ENCODE measurements at places on chromosomes 16 and 17.

- DNase-seq: no peak
Observed at GRCh38 chr16:81238296-81239011, at the start of gene BCO1. Gene BCO1 (plus strand): TSS chr16:81238689. CDS start chr16:81238909, 220 bp downstream.

DNA sequence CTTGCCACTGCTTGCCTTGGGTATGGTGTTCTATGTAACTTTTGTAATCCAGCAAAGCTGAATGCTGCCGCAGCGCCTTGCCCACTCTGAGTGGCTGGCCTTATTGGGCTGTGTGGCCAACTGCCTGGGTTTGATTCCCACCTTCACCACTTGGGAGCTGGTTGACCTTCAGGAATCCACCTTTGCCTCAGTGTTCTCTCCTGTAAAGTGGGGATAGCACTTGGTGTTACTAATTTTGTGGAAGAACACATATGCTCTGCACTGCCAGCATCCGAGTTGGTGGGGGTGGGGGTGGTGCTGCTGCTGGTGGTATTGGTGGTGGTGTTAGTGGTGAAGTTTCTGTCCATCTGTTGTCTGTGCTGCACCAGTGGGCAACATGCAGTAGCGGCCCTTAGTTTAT, 32.8 kb downstream of the AKAP1 start:
- no peak for DNase-seq

DNA sequence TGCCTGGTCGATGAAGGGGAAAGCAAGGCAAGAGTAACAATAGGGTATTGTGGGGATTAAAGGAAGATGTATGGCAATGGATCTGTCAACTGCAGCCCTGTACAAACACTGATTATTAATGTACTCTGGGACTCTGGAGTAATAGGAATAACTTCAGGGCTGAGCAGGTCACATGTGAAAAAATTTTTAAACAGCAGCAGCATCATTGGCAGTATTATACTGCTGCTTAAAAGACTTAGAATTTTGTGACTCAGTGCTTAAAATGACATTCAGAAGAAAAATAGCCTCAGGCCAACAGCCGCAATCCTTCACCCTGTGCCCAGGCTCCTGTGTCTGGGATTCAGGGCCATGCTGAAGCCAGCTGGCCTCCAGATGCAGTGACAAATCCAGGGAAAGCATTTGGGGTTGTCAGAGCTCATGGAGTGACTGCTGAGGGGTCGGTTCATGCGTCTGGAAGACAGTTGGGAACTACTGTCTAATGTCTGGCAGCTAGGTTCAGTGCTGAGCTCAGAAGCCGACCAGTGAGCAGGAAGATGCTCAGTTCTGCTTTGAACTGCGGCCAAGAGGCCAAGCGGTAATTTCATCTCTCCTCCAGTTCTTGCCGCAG, 22.2 kb downstream of the TEX2 start:
- DNase-seq: peak; percentile 50

- no peak for DNase-seq
Observed at GRCh38 chr17:66939461-66940114, 24.9 kb upstream of the CACNG4 start.

DNA sequence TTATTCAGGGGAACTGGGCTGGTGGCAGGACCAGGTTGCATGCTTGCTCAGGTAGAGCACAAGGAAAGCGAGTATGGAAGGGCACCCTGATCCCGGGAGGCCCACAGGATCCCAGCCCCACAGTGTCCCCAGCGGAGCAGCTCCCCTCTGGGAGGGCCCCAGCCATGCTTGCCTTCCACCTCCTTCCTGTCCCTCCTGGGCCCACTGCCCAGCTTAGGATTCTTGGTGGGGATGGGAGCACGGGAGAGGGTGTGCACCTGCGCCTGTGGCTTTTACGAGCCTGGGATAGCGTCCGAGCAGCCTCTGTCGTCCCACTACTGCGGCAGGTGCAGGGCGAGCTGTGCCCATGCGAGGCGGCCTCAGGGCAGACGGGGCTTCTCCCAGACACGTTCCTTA, 114.5 kb downstream of the BANP start:
- no peak for DNase-seq

GRCh38 chr17:80270104-80270503, 9.5 kb downstream of the RNF213 start:
- DNase-seq: peak; percentile 29

DNA sequence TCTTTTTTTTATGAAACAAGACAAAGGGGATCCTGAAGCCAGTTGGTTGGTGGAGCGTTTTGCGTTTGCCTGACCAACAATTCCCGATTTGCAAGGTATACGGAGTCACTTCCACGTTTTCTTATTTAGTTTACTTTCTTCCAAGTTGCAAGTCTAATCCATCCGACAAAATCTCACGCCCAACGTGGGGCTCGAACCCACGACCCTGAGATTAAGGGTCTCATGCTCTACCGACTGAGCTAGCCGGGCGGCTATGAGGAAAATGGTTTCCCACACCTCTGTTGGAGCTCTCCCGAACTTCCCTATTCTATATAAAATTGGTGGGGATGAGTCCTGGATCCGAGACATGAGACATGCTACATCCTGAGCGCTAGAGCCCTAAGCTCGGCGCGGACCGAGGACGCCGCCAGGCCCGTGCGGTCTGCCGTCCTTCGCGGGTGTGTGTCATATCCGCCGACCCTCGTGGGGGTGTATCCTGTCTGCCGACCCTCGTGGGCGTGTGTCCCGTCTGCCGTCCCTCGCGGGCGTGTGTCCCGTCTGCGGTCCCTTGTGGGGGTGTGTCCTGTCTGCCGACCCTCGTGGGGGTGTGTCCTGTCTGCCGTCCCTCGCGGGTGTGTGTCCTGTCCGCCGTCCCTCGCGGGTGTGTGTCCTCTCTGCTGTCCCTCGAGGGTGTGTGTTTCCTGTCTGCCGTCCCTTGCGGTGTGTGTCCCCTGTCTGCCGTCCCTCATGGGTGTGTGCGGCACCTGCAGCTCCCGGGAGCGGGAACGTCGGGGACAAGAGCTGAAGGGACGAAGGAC, 22.6 kb downstream of the ZNF213 start:
- DNase-seq: no peak

DNA sequence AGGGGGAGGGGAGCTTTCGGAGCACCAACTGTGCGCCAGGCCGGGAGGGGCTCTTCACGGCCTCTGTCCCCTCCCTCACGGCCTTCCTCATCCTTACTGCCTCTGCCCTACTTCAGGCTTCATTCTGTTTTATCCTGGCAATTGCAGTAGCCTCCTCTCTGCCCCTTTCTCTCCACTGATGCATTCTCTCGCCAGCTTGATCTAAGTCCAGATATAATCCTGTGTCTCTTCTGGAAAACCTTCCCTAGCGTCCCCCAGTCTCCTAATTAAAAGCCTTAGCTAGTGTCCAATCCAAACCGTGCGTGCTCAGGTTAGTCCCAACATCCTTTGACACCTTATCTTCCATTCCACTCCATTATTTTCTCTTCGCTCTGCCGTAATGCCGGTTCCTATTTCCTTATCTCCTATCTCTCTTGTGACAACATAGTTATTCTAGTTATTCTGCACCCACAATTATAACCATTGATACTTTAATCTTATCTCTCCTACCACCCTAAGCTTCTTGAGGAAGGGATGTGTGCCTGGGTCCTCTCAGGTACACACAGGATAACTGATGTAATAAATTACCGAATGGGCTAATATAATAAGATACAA, 869 bp downstream of the ZNF48 start:
- peak; percentile 23 for DNase-seq

- DNase-seq: no peak
Observed at GRCh38 chr16:27195941-27196595, 7.3 kb upstream of the KDM8 start.

DNA sequence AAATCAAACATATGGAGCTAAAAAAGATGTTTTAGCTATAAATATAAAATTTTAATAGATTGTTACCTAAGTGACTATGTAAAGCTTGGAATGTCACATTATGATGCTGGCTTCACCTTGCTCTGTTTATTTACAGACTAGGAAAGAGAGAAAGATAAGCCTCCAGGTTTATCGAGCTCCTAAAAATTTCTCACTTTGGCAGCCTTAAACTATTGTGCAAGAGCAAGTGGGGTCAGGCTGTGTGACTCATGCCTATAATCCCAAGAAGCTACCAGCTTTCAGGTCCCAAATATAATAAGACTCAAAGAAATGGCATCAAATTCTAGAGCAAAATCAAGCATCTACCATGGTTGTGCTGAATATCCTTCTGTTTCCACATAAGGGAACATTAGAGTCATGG, 34.3 kb upstream of the PRSS54 start:
- no peak for DNase-seq

DNA sequence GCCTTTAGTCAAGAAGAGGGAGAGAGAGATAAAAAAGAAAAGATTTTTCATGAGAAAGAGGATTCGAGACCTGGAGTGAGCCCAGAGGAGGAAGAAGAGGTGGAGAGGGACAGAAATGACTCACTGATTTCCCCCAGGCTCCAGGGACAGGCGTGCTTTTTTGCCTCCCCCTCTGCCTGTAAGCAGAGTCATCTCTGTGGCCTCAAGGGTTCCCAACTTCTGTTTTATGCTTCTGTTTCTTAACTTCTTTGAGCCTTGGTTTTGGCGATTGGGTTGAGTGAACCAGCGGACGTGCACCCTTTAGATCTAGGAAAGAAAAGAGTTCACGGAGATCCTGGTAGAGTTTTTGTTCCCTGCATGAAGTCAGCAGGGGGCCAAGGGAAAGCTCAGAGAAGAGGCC, 147.9 kb upstream of the NOL11 start:
- DNase-seq: no peak

DNA sequence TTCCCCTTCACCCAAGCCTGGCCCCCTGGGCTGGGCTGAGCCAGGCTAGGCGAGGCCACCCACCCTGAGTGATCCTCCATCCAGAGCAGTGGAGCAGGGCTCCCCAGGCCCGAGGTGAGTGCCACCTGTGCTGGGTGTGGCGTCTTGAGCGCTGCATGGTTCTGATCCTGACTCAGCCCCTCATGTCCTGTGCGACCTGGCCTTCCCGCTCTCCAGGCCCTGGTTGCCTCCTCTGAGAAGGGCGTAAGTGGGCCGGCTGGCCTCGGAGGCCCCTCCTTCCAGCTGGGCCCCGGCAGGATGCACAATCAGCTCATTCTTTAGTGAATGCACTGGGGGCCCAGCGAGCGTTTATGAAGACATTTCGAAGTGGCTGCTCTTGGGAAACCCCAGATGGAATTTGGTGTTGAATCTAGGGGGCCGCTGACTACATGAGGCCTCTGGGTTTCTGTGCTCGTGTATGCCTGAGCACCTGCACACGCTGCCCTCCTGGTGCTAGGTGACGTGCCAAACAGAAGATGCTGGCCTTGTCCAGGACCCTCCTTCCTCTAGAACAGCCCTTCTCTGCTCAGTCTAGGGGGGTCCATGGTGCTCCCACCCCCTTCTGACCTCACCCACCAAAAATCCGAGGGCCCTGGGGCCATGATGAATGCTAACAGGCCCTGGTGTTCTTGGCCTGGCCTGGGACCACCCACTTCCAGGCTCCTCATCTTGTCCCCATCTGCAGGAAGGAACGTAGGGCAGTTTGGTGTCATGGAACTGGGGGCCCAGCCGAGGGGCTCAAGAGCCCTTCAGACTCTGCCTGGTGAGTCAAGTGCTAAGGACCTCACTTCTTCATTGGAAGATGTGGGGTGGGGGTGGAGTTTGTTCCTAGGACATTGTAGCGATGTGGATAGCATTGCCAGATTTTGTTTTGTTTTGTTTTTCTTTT, 3.6 kb upstream of the TMEM92 start:
- no peak for DNase-seq

DNA sequence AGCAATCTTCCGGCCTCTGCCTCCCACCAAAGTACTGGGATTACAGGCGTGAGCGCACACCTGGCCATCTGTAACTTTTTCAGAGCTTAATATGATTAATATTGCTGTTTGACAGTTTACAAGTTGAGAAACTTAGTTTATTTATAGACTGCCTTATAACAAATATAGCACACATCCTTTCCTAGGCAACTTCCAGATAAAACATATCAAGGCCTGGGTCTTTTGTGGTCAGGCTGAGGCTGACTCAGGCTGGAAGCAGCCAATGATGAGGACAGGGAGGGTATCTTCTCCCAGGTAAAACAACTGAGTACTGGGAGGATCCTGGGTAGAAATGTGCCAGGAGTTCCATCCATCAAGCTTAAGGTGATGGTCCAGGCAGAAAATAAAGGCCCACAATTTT, 16.2 kb downstream of the LUC7L start:
- no peak for DNase-seq

- DNase-seq: no peak
Observed at GRCh38 chr17:3867606-3868005, 21.6 kb upstream of the NCBP3 start.

Data from hippocampal formation (tissue), 2 donors.